ENCODE measurements at places on chromosomes 2 and 18.

GRCh38 chr2:121213386-121213785 is 71.6 kb downstream of the TFCP2L1 start:
- H3K27me3 ChIP-seq, result no peaks in the 10 kb centered on the region
- H3K4me3 ChIP-seq, result no peak overlapping the region
- H3K4me1 ChIP-seq, result peaks cover 9% of the 10 kb centered on the region
- no peak overlapping the region for H3K27ac ChIP-seq
- DNase-seq, result no peak

GRCh38 chr18:44909191-44909719 is 228.6 kb downstream of the SETBP1 start:
- DNase-seq, result peak; percentile 41
- H3K4me3 ChIP-seq, result no peak overlapping the region
- H3K4me1 ChIP-seq, result no peaks in the 10 kb centered on the region
- H3K36me3 ChIP-seq, result no peaks in the 10 kb centered on the region
- no peaks in the 10 kb centered on the region for H3K27me3 ChIP-seq

DNA sequence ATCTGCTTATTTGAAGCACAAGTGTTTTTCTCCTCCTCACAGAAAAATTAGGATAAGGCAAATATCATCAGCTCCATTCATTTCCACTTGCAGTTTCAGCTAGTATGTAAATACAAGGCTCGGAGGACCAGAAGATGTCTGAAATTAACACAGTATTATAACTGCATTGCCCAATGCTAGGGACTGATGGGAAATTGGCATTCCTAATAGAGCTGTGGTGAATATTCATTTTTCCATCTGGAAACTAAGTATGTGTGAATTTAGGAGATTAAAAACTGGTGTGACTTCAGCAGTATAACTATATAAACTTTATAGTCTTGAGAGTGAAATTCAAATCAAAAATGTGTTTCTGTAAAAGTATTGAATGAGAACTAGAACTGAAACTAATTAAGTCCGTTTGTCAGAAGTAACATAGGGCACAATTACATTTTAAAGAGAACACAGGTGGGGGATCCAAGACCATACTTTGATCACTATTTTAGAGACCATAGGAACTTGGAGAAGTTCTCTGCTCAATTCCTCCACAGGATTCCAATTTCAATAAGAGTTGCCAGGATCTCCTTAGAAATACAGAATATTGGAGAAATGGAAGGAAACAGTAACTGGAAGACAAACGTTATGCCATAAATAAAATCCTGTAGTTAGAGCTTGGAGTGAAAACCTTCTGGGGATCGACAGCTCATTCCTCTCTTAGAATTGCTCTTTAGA is 12.1 kb upstream of the ITGA6 start:
- DNase-seq, result no peak
- H3K36me3 ChIP-seq, result no peaks in the 10 kb centered on the region
- H3K4me3 ChIP-seq, result no peak overlapping the region
- H3K27me3 ChIP-seq, result no peaks in the 10 kb centered on the region
- H3K4me1 ChIP-seq, result no peaks in the 10 kb centered on the region

GRCh38 chr2:7437716-7438632 is 520.8 kb downstream of the RNF144A start:
- no peak overlapping the region for H3K27ac ChIP-seq
- no peak for DNase-seq
- H3K4me1 ChIP-seq, result no peaks in the 10 kb centered on the region
- H3K36me3 ChIP-seq, result no peaks in the 10 kb centered on the region

- no peak overlapping the region for H3K4me3 ChIP-seq
- no peaks in the 10 kb centered on the region for H3K27me3 ChIP-seq
- no peak for DNase-seq
- peaks cover 2% of the 10 kb centered on the region for H3K36me3 ChIP-seq
Measured at GRCh38 chr2:236394571-236394970, 130.4 kb upstream of the ASB18 start.

DNA sequence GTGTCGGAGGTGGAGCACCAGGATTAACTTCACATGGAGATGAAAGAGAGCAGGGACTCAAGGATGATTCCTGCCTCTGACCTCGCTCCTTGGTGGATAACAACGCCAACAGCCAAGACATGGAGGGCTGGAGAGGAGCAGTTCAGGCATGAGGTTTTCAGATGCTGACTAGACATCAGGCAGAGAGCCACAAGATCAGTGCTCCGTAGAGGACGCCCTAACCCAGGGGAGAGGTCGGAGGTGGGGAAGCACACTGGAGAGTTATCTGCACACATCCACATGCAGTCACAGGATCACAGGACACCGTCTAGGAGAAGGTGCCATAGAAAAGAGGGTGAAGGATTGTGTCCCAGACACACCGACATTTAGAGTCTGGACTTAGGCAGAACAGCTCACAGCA is 344.3 kb downstream of the EIPR1 start:
- H3K27ac ChIP-seq, result no peak overlapping the region
- H3K36me3 ChIP-seq, result no peaks in the 10 kb centered on the region
- H3K27me3 ChIP-seq, result no peaks in the 10 kb centered on the region

GRCh38 chr2:97798416-97798815 is 85.0 kb downstream of the ZAP70 start:
- H3K27ac ChIP-seq, result no peak overlapping the region
- no peak for DNase-seq
- H3K27me3 ChIP-seq, result no peaks in the 10 kb centered on the region

DNA sequence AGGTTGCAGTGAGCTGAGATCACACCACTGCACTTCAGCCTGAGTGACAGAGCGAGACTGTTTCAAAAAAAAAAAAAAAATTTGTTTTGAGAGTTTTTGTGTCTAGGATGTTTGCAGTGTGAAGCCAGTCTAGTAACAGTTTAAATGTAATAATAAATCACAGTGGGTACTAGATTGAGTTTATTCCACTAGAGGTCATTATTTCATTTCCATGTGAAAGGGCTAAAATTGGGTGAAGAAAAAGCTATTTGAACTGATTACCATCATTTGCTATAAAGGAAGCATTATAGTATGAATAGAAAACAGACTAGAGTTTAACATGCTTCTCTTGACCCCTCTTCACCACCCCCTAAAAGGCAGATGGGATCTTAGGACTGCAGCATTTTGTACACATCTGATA is 20.3 kb downstream of the SNRPD1 start:
- H3K36me3 ChIP-seq, result peaks cover 24% of the 10 kb centered on the region
- no peaks in the 10 kb centered on the region for H3K4me1 ChIP-seq
- no peaks in the 10 kb centered on the region for H3K27me3 ChIP-seq

GRCh38 chr18:56009411-56009810 is 421.4 kb upstream of the TCF4 start:
- H3K27ac ChIP-seq, result no peak overlapping the region
- no peaks in the 10 kb centered on the region for H3K27me3 ChIP-seq
- DNase-seq, result no peak

DNA sequence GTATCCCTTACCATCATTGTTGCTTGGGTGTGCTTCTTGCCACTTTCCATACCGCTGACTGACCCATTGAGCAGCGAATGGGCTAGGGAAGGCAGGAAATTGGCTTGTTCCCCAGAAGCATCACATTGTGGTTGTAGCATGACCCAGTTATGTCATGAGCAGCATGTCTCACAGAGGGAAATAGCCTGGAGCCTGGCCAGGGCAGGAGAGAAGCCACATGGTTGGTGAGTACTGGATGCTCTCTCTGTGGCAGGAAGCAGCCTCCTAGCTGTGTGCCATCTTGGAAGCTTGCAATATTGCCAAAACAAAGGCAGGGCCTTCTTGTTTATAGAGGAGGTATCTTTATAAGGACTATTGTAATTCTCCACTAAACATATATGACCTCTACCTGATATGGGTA is 482.6 kb downstream of the PIK3C3 start:
- no peaks in the 10 kb centered on the region for H3K4me1 ChIP-seq
- no peak overlapping the region for H3K27ac ChIP-seq
- no peaks in the 10 kb centered on the region for H3K36me3 ChIP-seq
- no peaks in the 10 kb centered on the region for H3K27me3 ChIP-seq
- DNase-seq, result no peak

DNA sequence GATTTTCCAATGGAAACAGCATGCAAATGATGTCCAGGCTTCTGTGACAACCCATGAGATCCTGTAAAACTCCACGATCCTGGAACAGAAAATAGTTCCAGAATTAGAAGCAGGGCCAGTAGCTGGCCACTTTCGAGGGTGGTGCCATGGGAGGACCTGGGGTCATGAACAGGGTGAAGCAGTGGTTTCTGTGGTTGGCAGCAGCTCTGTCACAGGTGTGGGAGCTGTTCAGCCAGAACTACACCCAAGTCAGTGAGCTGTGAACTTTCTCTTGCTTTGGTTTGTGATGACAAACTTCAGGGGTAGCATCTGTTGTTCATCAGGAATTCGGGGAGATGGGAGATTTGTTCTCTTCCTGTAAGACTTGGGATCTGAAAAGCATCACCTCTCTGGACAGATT is 314.4 kb upstream of the NT5C1B start:
- H3K27me3 ChIP-seq, result no peaks in the 10 kb centered on the region
- DNase-seq, result no peak
- no peak overlapping the region for H3K27ac ChIP-seq
- no peak overlapping the region for H3K4me3 ChIP-seq
- H3K36me3 ChIP-seq, result no peaks in the 10 kb centered on the region

DNA sequence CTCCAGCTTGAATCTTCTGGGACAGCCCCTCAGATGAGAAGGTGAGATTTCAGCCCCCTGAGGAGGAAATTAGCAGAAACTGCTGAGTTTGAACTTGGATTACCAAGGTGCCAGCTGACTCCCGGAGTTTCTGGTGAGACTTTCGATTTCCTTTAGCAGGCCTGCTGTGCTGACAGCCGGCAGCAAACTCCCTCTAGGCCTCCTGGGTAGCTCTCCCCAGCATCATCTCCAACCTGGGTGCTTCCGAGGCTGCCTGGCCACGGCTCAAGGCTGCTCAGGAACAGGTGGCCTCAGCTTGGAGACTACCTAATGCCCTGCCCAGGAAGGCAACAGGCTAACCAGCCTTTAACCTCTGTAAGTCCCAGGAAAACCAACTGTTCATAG is 16.5 kb downstream of the SDC1 start:
- no peak overlapping the region for H3K4me3 ChIP-seq
- no peak for DNase-seq
- no peak overlapping the region for H3K27ac ChIP-seq
- H3K4me1 ChIP-seq, result peaks cover 12% of the 10 kb centered on the region

DNA sequence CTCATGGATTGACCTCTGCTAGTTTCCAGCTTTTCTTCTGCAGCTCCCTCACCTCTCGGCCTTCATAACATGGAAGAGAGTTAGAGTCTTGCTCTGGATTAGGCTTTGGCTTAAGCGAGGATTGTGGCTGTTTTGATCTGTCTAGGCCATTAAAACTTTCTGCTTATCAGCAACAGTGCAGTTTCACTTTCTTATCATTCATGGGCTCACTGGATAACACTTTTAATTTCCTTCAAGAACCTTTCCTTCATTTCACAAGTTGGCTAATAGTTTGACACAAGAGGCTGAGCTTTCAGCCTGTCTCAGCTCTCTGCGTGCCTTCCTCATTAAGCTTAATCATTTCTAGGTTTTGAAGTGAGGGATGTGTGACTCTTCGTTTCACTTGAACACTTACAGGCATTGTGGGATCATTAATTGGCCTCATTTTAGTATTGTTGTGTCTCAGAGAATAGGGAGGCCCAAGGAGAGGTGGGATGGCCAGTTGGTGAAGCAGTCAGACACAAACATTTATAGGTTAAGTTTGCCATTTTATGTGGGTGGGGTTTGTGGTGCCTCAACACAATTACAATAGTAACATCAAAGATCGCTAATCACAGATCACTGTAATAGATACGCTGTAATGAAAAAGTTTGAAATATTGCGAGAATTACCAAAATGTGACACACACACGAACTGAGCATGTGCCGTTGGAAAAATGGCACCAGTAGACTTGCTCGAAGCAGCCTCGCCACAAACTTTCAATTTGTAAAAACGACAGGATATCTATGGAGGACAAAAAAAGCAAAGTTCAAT is 129.3 kb downstream of the ZNF236 start:
- peaks cover 32% of the 10 kb centered on the region for H3K36me3 ChIP-seq
- H3K27me3 ChIP-seq, result no peaks in the 10 kb centered on the region
- DNase-seq, result no peak
- H3K4me3 ChIP-seq, result no peak overlapping the region
- H3K27ac ChIP-seq, result no peak overlapping the region
- H3K4me1 ChIP-seq, result peaks cover 11% of the 10 kb centered on the region

DNA sequence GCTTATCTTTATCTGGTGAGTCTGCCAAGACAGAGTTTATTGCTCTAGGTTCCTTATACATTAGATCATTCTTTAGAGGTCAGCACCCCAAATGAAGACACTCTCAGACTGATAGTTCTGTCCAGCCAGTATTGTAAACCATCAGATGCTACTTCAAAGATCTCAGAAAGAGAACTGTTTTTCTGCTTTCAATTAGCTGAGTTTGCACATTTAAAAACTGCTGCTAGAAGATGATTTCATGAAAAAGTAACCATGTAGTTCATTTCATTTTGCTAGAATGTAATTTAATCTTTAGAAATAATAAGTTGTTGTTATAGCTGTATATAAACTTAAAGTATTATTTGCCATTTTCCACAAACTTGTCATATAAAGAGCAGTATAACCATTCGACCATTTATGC is 344.5 kb upstream of the ATP5MC3 start:
- no peaks in the 10 kb centered on the region for H3K36me3 ChIP-seq
- H3K27me3 ChIP-seq, result no peaks in the 10 kb centered on the region
- no peak overlapping the region for H3K4me3 ChIP-seq
- no peaks in the 10 kb centered on the region for H3K4me1 ChIP-seq
- H3K27ac ChIP-seq, result no peak overlapping the region

- H3K27me3 ChIP-seq, result no peaks in the 10 kb centered on the region
- H3K36me3 ChIP-seq, result no peaks in the 10 kb centered on the region
- peak; percentile 35 for DNase-seq
- no peak overlapping the region for H3K27ac ChIP-seq
- H3K4me1 ChIP-seq, result no peaks in the 10 kb centered on the region
Measured at GRCh38 chr2:199659207-199659606, 191.8 kb downstream of the FTCDNL1 start.

GRCh38 chr2:199302851-199303250 is 154.9 kb downstream of the SATB2 start:
- H3K27me3 ChIP-seq, result no peaks in the 10 kb centered on the region
- no peak overlapping the region for H3K27ac ChIP-seq
- H3K4me1 ChIP-seq, result no peaks in the 10 kb centered on the region
- no peaks in the 10 kb centered on the region for H3K36me3 ChIP-seq
- no peak overlapping the region for H3K4me3 ChIP-seq

DNA sequence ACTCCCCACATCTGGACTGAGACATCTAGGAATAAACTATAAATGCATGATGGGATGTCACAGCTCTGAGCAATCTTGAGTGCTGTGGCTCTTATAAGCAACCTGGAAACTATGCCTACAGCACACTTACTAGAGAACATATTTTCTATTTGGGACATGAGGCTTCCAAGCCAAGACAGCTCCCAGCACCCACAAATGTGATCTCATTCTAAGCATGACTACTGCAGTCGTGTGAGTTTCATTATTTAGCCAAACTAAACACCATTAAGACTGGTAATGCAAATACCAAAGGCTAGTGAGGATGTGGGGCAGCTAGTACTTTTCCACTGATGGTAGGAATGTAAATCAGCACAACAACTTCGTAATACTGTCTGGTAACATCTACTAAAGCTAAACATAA is 72.5 kb downstream of the RTTN start:
- H3K27ac ChIP-seq, result no peak overlapping the region
- no peak for DNase-seq
- H3K4me3 ChIP-seq, result no peak overlapping the region

DNA sequence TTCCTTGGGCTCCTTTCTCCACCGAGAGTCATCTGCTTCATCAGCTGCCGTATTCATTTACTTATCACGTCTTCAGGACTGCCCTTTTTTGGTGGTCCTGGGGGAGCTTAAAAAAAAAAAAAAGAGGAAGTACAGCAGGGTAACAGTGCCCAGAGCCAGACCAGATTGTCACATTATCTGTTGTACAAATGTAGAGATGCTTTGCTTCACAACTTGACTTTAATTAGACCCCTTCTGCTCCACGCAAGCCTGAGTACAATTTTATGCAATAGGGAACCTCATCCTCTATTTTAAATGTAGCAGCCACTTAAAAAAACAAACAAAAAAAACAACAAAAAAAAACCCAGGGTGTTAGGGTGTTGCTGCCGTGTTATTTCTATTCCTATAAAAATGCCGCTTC is 128.3 kb downstream of the PRPF40A start:
- no peak overlapping the region for H3K4me3 ChIP-seq
- no peaks in the 10 kb centered on the region for H3K27me3 ChIP-seq
- H3K4me1 ChIP-seq, result peaks cover 3% of the 10 kb centered on the region
